ENCODE measurements at places on chromosomes 16 and 17.

GRCh38 chr16:58863042-58863441, 128.9 kb upstream of the GOT2 start:
- no peak for DNase-seq

DNA sequence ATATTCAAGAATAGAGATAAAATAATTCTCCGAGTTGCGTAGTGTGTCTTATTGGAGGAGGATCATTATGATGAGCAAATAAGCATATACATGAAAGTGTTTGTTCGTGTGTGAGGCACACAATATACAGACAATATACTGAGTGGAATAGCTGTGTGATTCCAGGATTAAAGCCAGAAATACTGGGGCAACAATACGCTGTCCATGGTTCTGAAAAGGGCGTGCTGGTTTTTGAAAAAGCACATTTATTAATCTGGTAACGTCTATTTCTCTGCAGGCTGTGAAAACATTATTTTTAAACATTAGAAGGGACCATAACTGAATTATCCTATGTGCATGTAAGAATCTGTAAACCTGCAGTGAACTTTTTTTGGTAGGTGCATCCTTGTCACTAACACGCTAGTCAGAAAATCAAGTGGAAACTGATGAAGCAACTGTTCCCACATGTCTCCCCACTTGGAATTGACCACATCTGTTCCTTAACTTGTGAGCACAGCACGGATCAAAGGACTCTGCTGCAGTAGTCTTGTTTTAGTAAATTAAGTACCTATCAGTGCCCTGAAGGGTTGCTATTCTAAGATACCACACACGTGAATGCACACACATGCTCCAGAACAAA, 346.0 kb downstream of the GRIN2A start:
- peak; percentile 32 for DNase-seq

- DNase-seq, result peak; percentile 49
These were observed 67.4 kb downstream of the MED13 start for GRCh38 chr17:61997664-61998063.

- DNase-seq, result no peak
These were observed 470.6 kb upstream of the CDH5 start for GRCh38 chr16:65895906-65896305.

- DNase-seq, result peak; percentile 53
These were observed 33.3 kb downstream of the PLCD3 start for GRCh38 chr17:45098869-45099616.

DNA sequence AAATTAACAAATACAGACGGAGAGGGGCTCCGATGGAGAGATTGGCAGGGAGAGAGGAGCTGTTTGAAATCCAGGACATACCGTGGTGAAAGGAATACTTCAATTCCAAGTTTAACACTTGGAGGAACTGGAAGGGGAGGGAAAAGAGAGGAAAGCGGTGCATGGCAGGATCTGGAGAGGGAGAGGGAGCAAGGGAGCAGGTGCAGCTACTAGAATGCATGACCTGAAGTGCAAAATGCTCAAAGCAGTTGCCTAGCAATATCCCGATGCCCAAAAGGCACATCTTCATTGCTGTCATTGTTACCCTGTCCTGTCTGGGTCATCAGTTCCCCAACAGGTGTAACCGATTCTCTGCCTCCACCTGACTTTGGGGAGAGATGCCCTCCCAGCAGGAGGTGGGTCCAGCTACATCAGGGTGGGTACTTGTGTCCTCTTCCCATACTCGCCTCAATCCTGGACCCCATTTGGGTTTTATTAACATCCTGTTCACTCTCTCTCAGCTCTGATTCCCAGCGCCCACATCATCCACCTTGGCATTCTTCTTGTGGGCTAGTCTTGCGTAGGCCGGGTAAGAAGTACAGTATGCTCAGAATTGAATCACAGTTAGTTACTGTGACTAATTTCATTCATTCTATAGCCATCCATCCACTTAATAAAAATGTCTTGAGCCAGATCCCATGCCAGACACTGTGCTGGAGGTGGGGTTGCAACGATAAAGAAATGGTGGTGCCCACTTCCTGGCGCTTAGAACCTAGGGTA, 37.4 kb upstream of the EMP2 start:
- DNase-seq, result no peak

DNA sequence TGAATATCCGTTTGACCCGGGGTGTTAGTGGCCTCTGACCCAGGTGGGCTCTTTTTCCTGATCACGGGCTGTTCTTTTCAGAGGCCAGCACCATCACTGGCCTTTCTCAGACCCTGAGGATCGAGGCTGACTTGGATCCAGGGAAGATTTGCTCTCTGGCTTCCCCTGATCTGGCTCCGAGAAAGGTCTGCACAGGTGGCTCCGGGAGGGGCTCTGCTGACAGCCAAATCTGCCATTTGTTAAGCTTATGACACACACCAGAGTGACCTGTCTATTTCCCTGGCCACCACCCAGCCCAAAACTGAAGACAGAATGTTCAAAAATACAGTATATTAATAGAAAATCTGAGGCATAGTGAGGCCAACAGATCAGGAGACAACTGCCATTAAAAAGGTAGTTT, 221.8 kb upstream of the TNRC6C start:
- no peak for DNase-seq

- no peak for DNase-seq
These were observed 6.3 kb downstream of the TBX2 start for GRCh38 chr17:61405686-61406536.

DNA sequence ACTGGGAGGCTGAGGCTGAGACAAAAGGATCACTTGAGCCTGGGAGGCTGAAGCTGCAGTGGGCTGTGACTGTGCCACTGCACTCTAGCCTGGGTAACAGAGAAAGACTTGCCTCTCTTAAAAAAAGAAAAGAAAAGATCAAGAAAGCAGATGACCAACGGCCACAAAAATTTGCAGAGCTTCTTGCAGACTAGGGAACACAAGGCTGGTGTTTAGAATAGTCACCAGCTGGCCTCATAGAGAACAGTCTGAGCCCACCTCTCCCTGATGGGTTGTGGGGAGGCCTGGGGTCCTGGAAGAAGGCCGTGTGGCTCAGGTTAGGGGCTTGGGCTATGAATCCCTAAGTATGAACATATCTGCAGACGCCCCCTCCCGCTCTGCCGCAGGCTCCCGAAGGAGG, 73.7 kb upstream of the MED9 start:
- DNase-seq, result no peak
